ENCODE measurements at places on chromosomes 7 and 10. TPM values are rescaled to one million over a fixed set of nuclear protein-coding genes. Genes with fewer than 3 reads are reported as not detected.
A peak's percentile ranks its signal among the peaks of the same experiment; 100 is the strongest.

Gene SEMA3D
- 0.60 TPM for total RNA-seq

Gene GJD4
- not detected for total RNA-seq

Gene ZFAND4
- 11.1 TPM for total RNA-seq

Gene NKX1-2
- not detected for total RNA-seq

Gene FAM25G
- not detected for total RNA-seq

Gene SPDYE11
- not detected for total RNA-seq

Gene ECHDC3
- total RNA-seq, result 0.15 TPM

Gene HOXA6
- not detected for total RNA-seq

Gene ZNF117
- total RNA-seq, result 3.1 TPM

Gene PCBD1
- 49.3 TPM for total RNA-seq

DNA sequence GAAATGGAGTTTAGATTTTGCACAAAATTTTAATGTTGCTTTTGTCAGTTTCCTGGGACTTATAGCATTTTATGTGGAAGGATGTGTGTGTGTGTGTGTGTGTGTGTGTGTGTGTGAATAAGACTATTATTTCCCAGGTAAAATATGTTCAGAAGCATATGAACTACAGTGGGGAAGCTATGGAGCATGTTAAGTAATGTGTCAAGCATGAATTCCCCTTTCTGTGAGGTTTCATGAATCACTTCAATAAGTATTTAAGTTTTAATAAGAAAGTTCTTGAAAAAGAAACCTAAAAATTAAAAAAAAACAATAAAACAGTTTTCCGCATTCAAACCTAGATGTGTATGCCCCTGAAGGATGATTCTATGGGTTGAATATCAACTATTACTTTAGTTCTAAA lies 693 bp downstream of the CREB5 start:
- H3K27ac ChIP-seq, result no peak overlapping the region
- DNase-seq, result no peak
- H3K4me3 ChIP-seq, result no peak overlapping the region
- peaks cover 23% of the 10 kb centered on the region for H3K4me1 ChIP-seq

DNA sequence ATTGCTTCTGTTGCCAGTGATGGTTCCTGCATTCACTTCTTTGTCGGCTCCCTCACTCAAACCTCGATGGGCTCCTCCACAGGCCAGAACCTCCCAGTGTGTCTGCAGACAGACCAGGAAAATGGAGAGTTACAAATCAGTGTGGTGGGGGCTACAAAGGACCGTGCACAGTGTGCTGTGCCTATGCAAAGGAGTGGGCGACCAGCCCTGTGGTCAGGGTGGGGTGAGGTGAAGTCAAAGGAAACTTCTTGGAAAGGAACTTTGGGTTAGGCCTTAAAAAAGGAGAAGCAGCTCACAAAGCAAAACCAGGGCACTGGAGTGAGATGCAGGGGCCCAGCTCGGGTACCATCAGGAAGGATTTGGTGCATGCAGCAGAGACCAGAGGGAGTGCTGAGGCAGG lies 304.3 kb upstream of the ZMIZ1 start:
- H3K4me1 ChIP-seq, result peaks cover 27% of the 10 kb centered on the region
- peak overlapping the region; percentile 85 for H3K27ac ChIP-seq
- no peaks in the 10 kb centered on the region for H3K27me3 ChIP-seq

GRCh38 chr7:36944838-36945237 lies 220.5 kb upstream of the AOAH start:
- H3K36me3 ChIP-seq, result peaks cover 65% of the 10 kb centered on the region
- DNase-seq, result no peak
- H3K27me3 ChIP-seq, result no peaks in the 10 kb centered on the region
- H3K4me3 ChIP-seq, result no peak overlapping the region
- H3K4me1 ChIP-seq, result peaks cover 35% of the 10 kb centered on the region
- H3K27ac ChIP-seq, result no peak overlapping the region

- H3K27me3 ChIP-seq, result peaks cover 2% of the 10 kb centered on the region
- H3K27ac ChIP-seq, result peak overlapping the region; percentile 88
- H3K4me3 ChIP-seq, result peak overlapping the region; percentile 62
- peak; percentile 65 for DNase-seq
Observed at GRCh38 chr10:102660888-102661657, 16.8 kb downstream of the TRIM8 start.

- H3K27ac ChIP-seq, result no peak within 1 kb of the TSS
- no peak within 1 kb of the TSS for H3K4me3 ChIP-seq
- H3K4me1 ChIP-seq, result no peaks in the 10 kb centered on the region
Observed at GRCh38 chr10:48604991-48605508, at the start of gene ARHGAP22. TSS of gene ARHGAP22 (minus strand) at chr10:48605073. CDS start at chr10:48604796, 277 bp downstream.

DNA sequence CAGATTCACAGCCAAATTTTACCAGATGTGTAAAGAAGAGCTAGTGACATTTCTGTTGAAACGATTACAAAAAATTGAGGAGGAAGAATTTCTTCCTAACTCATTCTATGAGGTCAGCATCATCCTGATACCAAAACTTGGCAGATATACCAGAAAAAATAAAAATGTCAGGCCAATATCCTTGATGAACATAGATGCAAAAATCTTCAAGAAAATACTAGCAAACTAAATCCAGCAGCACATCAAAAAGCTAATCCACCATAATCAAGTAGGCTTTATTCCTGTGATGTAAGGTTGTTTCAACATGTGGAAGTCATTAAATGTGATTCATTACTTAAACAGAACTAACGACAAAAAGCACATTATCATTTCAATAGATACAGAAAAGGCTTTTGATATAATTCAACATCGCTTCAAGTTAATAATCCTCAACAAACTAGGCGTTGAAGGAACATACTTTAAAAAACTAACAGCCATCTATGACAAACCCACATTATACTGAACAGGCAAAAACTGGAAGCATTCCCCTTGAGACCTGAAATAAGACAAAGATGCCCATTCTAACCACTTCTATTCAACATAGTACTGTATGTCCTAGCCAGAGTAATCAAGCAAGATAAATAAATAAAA lies 807.7 kb upstream of the ZWINT start:
- no peak for DNase-seq
- H3K4me3 ChIP-seq, result no peak overlapping the region
- no peaks in the 10 kb centered on the region for H3K27me3 ChIP-seq
- H3K36me3 ChIP-seq, result peaks cover 2% of the 10 kb centered on the region
- H3K4me1 ChIP-seq, result no peaks in the 10 kb centered on the region

GRCh38 chr10:48381971-48382370 lies 75.5 kb downstream of the MAPK8 start:
- H3K36me3 ChIP-seq, result no peaks in the 10 kb centered on the region
- no peak overlapping the region for H3K27ac ChIP-seq
- no peak overlapping the region for H3K4me3 ChIP-seq
- DNase-seq, result no peak
- no peaks in the 10 kb centered on the region for H3K4me1 ChIP-seq

DNA sequence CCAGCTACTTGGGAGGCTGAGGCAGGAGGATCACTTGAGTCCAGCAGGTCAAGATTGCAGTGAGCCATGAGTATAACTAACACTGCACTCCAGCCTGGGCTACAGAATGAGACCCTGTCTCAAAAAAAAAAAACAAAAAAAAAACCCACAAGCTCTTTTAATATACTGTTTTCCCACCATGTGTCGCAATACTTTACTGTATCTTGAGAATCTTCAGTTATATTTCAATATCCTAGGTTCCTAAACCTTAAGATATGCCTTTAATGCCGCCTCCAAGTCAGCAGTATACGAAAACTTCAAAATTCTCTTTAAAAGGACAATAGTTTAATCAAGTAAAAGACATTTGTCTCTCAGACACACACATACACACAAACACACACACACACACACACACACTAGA lies 62.8 kb downstream of the TAF3 start:
- no peak overlapping the region for H3K27ac ChIP-seq
- peaks cover 2% of the 10 kb centered on the region for H3K27me3 ChIP-seq
- DNase-seq, result no peak
- H3K36me3 ChIP-seq, result no peaks in the 10 kb centered on the region
- no peaks in the 10 kb centered on the region for H3K4me1 ChIP-seq

DNA sequence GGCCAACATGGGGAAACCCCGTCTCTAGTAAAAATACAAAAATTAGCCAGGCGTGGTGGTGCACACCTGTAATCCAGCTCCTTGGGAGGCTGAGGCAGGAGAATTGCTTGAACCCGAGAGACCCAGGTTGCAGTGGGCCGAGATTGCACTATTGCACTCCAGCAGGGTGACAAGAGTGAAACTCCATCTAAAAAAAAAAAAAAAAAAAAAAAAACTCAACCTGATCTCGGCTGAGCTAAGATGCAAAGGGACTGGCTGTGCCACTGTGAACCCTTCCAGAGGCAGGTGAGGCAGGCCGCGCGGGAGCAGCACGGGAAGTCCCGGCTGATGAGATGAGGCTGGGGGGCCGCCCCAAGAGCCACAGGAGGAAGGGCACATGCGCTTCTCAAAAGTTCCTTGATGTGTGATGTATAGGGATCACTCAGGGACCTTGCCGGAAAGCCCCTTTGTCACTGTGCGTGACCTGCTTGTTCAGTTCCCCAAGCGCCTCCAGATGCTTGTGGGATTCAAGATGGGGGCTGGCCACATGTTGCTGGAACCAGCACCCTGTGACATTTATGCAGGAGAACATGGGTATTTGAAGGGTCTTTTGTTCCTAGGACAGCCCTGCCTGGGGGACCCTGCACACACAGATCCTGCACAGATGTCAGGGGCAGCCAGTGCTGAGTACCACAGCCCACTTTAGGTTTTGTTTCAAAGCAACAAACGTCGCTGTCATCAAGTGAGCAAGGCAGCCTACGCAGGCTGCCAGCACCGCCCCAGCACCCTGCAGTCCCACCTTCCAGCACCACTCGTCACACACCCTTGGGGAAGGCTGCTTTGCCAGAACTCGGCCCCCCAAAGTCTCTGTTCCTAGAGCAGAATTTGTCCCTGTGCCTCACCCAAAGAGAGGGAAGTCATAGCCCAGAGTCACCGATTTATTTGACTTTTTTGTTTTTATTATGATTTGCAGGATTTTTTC lies 74.8 kb upstream of the SH2B2 start:
- H3K36me3 ChIP-seq, result peaks cover 2% of the 10 kb centered on the region
- no peak overlapping the region for H3K27ac ChIP-seq
- DNase-seq, result no peak
- no peak overlapping the region for H3K4me3 ChIP-seq

GRCh38 chr7:84412161-84412969 lies 217.8 kb upstream of the SEMA3A start:
- no peaks in the 10 kb centered on the region for H3K27me3 ChIP-seq
- H3K36me3 ChIP-seq, result no peaks in the 10 kb centered on the region
- H3K4me1 ChIP-seq, result no peaks in the 10 kb centered on the region
- H3K27ac ChIP-seq, result no peak overlapping the region

DNA sequence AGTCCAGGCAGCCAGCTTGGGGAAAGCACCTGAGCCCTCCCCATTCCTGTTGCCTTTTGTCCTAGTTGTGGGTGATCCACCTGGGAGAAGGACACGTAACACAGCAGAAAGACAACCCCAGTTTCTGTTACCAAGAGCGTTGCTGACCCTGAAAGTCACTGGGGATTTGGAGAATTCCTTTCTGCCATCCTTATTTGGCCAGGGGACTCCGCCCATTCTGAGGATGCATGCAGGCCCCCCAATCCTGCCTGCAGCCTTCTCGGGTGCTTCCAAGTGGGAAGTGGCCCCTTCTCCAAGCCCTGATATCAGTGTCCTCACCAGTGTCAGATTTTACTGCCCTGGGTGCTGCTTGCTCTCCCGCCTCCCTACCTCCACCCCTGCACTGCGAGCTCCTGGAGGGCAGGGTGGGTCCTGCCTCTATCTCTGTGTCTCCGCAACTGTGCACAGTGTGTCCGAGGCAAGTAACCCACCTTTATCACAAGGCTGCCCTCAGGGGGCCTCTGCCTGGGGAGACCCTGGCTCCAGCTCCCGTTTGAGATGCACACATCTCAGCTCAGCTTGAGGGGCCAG lies 9.2 kb upstream of the ADCY1 start:
- H3K27me3 ChIP-seq, result peaks cover 5% of the 10 kb centered on the region
- H3K4me3 ChIP-seq, result no peak overlapping the region
- H3K27ac ChIP-seq, result no peak overlapping the region
- H3K4me1 ChIP-seq, result no peaks in the 10 kb centered on the region
- no peak for DNase-seq
- no peaks in the 10 kb centered on the region for H3K36me3 ChIP-seq

DNA sequence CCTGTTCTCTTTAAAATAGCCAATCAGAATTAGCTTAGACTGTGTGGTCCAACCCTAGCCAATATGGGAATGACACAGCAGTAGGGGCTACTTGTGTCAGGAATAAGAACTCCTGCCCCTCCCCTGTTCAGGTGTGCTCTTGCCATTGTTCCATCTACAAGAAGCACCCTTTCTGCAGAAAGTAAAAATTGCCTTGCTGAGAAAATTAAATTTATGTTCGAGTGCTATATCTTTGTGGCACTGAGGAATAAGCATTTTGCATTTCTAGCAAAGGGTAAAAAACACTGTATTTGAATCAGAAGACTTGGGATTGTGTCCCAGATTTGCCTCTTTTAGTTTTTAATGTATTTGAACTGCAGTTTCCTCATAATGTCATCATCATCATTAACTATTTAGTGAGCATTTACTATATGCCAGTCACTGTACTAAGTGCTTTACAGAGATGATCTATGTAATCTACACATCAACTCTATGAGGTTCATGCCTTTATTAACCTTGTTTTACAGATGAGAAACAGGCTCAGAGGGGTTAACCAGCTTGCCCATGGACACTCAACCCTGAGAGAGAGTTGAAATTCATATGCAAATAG lies 28.9 kb upstream of the XRCC2 start:
- H3K4me3 ChIP-seq, result no peak overlapping the region
- H3K27ac ChIP-seq, result no peak overlapping the region
- DNase-seq, result no peak

DNA sequence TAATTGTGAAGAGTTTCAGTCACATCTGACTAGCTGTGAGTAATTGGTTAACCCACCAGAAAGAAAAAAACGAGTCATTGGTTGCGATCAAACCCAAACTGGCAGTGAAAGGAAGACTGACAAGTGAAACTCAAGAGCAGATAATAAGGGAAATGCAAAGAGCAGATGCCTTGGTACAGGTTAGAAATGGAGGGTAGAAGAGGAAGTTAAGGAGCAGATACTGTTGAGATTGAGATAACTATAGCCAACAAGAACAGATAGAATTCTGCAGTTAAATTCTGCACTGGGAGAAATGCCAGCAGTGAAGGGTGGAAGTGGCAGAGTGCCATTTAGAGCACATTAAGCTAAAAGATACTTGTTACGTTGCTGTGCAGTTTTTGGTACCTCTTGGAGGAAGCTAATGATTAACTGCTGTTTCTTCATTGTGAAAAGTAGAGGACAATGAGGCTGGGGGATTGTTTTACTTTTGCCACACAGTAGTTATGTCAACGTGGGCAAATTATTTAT lies 65.8 kb downstream of the CDK13 start:
- peaks cover 18% of the 10 kb centered on the region for H3K4me1 ChIP-seq
- DNase-seq, result no peak
- no peak overlapping the region for H3K4me3 ChIP-seq
- peak overlapping the region; percentile 52 for H3K27ac ChIP-seq

GRCh38 chr7:44853391-44853790 lies 5.5 kb upstream of the H2AZ2 start:
- H3K4me1 ChIP-seq, result peaks cover 35% of the 10 kb centered on the region
- peaks cover 2% of the 10 kb centered on the region for H3K36me3 ChIP-seq
- H3K4me3 ChIP-seq, result no peak overlapping the region
